ENCODE measurements at places on chromosomes 7 and 10.

DNA sequence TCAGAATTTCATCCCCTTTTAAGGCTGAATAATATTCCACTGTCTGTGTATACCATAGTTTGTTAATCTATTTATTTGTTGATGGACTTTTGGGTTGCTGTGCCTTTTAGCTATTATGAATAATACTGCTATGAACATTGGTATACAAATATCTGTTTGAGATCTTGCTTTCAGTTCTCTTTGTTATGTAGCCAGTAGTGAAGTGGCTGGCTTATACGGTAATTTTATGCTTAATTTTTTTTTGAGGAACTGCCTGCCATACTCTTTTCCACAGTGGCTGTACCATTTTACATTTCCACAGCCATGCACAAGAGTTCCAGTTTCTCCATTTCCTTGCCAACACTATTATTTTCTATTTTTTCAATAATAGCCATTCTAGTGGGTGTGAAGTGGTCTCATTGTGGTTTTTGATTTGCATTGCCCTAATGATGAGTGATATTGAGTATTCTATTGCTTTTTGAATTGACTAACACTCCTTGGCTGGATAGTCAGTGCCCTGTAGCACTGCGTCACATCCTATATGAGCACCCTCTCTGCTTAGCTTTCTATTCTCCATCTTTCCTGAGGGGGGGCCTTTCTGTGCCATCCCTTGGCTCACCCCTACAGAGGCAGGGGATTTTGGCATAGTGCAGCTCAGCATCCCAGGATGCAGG, 29.4 kb upstream of the RAPGEF5 start:
- DNase-seq: no peak

DNA sequence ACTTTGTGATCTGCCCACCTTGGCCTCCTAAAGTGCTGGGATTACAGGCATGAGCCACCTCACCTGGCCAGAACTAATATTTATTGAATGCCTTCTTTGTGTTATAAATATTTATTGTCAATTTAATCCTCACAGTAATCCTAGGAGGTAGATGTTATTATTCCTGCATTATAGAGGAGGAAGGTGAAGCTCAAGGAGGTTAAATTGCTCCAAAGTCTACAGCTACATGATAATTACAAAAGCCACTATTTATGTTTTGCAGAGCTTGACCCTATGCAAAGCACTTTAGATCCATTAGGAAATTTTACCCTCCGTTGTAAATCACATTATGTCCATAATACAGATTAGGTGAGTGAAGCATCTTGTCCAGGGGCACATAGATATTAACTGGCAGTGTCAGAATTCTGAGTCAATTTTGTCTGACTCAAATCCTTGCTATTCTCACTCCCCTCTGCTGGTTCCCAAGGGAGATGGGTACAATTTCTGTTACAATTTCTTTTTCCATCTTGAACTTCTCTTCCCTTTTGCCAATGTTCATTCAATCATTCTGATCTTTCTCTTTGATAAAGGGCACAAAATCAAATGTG, 25.7 kb upstream of the CDK14 start:
- DNase-seq: no peak

DNA sequence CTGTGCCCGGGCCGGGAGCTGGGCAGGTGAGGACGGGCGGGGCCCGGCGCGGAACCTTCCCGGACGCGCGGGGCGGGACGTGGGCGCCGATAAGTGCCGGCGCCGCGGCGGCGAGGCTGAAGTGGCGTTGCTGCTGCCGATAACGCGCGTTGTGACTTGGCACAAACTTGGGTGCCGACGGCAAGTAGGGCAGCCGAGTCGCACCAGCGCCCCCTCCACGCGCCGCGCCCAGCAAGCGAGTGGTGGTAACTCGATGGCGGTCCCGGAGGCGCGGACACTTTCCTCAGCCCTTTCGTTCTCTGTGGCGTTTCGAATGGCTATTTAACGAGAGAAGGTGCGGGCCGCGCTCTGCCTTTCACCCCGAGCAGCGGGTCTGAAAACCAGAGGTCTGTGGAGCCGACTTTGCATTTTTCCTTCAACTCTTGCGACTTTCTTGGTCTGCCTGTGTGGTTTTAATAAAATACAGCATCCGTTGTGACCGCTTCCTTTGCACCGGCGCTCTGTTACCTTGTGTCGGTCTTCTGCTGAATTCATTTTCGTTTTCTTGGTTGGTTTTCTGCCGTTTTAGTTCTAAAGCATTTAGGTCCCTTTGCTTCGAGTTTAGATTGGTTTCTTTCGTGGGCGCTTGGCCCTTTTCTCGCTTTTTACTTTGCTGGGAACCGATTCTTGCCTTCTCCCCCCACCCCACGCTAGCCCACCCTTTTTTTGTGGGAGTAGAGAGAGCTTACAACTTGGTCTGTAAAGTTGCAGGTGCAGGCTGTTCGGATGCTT, 701 bp downstream of the STK17A start:
- DNase-seq: peak; percentile 42

- no peak for DNase-seq
Measured at GRCh38 chr10:100895346-100895745, 17.4 kb upstream of the SLF2 start.

DNA sequence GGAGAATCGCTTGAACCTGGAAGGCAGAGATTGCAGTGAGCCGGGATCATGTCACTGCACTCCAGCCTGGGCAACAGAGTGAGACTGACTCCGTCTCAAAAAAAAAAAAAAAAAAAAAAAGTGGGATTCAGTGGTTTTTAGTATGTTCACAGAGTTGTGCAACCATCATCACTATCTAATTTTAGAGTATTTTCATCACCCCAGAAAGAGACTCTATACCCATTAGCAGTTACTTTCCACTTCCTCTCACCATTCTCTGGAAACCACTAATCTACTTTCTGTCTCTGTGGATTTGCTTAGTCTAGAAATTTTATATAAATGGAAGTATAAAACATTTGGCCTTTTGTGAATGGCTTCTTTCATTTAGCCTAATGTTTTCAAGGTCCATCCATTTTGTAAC, 113.4 kb downstream of the ST7 start:
- DNase-seq: no peak
